ENCODE measurements at places on chromosomes 2 and 18.

DNA sequence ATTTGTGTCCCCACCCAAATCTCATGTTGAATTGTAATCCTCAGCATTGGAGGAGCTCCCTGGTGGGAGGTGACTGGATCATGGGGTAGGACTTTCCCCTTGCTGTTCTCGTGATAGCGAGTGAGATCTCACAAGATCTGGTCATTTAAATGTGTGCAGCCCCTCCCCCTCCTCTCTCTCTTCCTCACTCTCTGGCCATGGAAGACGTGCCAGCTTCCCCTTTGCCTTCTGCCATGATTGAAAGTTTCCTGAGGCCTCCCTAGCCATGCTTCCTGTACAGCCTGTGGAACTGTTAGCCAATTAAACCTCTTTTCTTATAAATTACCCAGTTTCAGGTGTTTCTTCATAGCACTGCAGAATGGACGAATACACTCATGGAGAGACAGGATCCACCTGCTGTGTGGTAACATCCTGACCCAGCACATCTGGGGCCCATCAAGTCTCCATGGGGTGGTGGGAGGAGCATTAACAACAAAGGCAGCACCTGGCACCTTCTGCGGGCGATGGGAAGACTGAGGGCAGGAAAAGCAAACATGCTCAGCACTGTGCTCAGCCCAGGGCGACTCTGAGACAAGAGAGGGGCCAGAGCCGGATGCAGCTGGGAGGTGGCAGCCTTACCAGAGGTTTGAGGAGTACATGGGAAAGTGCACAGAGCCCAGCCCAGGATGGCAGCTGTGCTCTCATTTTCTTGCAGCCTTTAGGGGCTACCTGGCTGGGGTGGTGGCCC is 16.2 kb upstream of the ALPP start:
- no peak for DNase-seq

DNA sequence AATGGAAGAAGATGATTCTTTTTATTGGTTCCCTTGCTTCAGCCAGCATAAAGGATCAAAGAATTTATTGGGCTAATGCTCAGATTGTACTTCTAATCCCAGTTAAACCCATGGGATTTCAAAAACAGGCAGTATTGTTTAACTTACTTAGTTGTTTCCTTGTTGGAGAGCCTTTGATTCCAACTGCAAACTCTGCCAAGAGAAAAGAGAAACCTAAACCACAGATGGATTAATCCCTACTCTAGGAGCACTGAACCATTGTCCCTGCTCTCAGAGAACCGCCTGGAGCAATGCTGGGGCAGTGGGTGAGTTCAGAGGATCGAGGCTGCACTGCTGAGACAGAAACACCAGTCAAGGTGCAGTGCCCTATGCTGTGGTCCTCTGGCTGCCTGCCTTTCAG is 44.9 kb upstream of the SIGLEC15 start:
- DNase-seq, result no peak

- DNase-seq, result no peak
These were observed 25.5 kb downstream of the GCG start for GRCh38 chr2:162126527-162126926.

DNA sequence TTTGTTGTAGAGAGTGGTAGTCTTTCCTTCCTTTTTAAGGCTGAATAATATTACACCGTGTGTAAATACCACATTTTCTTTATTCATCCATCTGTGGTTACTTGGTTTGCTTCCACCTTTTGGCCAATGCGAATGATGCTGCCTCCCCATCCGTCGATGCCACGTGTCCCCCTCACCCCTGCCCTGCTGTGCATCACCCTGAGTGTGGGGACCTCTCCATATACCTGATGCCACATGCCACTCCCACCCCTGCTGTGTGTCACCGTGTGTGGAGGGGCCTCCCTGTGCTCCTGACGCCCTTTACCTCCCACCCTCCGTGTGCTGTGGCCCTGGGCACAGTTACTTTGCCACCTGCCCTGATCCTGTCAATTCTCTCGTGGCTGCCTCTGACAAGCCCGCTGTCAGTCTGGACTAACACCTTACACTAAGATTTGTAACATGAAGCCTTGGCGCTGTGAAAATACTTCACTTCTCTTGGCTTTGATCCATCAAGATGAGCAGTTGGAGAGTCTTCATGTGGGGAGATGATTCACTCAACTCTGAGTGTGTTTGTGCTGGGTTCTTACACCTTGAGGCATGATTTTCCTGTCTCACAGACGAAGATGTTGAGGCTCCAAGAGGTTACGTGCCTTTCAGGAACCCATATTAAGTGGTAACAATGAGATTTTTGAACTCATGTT is 234.0 kb downstream of the ZNF407 start:
- DNase-seq, result no peak

GRCh38 chr18:52054324-52054723 is 285.7 kb upstream of the DCC start:
- no peak for DNase-seq

GRCh38 chr18:58805467-58806187 is 59.0 kb upstream of the ZNF532 start:
- no peak for DNase-seq

DNA sequence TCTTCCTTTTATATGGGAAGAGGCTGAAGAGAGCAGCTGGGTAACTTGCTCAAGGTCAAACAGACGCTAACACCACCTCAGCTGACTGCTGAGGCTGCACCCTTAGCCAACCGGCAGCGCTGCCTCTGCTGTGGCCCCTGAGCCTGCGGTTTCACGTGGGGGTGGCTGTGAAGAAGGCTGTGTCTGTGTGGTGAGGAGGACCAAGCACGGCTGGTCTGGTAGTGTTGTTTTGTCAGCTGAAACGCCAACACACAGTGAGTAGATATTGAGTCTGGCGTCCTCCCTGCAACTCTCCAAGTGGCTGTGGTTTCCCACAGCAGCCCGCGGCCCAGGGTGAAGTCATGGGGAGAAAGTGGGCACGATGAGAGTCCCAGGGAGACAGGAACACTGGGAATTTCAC is 69.6 kb downstream of the THNSL2 start:
- no peak for DNase-seq

DNA sequence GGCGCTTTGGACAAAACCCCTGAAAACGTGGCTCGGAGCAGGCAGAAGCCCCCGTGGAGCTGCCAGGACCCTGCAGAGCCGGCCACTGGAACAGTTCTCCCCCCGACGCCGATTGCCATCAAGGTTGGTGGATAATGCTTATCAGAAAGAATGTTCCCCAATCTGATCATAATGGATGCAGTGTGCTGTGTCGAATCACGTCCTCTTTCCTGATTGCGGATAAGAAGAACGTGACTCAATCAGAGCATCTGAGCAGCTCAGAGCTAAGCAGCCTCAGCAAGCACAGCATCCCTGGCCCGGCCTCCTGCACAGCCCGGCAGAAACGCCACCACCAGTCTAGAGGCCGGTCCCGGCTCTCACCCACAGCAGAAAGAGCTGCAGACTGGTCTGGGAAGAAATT is 488.0 kb downstream of the EIPR1 start:
- no peak for DNase-seq

DNA sequence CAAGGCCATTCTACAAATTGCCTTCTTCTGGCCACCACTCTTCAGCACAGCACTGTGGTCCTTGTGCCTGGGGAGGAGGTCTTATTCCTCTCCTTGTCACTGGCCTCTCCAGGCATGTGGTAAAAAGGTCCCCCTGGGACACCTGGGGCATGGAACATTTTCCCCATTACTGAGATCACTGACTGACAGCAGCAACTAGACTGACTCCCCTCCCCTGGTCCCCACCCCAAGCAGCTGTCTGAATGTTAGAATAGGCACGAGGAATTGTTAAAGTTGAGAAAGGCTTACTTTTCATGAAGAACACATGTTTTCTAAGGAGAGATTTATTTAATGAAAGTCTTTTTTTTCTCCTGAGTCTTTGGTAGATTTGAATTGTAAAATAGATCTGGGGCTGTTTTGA is 39.5 kb upstream of the RTN4 start:
- DNase-seq, result no peak

DNA sequence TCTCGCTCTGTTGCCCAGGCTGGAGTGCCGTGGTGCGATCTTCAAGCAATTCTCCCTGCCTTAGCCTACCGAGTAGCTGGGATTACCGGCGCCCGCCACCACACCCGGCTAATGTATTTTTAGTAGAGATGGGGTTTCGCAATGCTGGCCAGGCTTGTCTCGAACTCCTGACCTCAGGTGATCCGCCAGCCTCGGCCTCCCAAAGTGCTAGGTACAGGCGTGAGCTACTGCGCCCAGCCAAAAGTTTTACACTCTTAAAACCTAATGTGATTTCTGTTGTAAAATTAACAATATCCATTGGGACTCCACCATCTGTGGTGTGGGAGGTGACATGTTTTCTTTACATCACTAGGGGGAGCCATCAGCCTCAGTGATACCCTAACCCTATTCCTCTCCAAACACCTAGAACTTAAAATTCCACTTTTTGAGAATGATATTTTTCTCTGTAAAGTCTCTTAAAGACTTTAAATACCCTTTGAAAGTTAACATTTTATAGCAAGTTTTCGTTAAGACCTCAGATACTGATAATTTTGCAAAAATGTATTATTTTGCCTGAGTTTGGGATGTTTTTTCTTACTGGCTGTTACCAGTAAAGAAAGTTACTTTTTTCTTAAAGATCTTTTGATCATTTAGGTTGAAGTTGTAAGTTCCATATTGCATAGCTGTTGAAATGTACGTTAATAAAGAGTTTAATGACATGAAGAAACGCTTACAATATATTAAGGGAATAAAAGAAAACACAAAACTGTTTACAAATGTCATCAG is 11.6 kb upstream of the EIF2AK2 start:
- DNase-seq, result no peak

DNA sequence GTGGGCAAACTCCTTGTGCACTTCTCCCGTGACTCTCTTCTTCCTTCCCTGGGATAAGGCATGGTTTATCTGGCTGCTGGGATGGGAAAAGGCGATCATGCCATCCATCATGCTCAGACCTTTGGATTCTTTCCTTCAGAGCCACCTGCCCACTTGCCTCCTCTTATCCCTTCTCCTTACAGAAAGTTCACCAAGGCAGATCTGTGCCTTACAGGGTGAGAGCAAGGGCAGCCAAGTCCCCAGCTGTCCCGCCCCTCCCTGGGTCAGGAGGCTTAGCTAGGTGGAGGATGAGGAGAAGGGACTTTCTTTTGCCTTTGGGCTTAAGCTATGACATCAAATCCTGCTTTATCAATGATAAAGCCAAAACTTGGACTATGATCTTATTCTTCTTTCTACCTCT is 47.6 kb downstream of the KCNE4 start:
- no peak for DNase-seq

DNA sequence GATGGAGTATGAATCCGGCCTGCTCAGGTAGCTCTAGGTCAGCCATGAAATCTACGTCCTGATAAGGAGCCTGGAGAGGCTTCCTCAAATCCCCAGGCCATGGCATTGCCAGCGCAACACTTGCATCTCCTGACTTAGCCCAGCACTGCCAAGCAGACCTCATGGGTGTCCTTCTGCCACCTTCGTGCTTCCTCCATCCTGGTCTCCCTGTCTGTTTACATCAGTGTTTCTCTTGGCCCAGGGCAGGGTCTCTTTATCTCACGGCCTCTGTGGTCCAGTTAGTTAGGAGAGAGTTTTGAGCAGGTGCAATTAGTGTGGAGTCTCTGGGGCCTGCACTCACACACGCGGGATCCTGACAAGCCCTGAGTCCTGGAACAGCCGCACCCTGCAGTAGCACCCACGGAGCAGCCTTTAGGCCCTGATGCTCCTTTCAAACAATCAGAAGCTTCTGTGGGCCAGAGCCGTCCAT is 193.1 kb upstream of the ARL4C start:
- no peak for DNase-seq

- DNase-seq, result no peak
These were observed 36.0 kb downstream of the SERTAD2 start for GRCh38 chr2:64617631-64618151.

DNA sequence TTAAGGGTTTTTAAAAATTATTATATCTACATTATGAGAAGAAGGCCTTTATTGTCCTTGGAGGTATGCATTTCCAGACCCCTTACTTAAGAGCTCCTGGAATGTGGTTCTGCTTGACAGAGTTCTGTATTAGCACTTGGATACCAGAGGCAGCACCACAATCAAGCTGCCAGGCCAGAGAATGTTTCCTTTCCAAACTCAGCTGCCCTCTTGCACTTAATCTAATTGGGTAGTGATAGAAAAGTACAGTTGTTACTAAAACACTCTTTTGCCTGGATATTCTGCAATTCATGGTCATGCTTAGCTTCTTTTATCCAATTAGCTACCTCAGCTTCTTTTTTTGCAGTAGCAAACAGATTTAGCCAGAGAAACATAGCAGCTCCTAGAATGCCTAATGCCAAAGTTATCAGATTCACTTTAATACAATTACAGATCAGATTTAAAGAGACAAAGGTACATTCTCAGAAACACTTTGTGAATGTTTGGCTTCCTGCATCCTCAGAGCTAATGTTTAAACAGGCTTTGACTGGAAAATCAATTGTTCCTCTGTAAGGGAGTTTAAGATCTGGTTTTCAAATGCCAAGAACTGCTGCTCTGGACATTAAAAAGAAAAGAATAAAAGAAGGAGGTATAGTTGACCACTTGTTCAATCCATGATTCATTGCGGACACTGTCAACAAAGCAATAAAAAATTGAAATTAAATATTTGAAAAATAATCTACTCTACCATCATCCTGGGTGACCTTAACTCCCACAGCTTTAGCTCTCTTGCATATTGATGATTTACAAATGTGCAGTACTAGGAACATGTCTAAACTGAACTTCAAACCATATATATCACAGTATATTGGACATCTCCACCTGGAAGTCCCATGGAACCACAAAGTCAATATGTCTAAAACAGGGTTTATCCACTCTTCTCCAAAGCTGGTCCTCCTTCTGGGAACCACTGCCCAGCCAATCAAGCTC is 12.8 kb downstream of the NOSTRIN start:
- DNase-seq, result no peak

DNA sequence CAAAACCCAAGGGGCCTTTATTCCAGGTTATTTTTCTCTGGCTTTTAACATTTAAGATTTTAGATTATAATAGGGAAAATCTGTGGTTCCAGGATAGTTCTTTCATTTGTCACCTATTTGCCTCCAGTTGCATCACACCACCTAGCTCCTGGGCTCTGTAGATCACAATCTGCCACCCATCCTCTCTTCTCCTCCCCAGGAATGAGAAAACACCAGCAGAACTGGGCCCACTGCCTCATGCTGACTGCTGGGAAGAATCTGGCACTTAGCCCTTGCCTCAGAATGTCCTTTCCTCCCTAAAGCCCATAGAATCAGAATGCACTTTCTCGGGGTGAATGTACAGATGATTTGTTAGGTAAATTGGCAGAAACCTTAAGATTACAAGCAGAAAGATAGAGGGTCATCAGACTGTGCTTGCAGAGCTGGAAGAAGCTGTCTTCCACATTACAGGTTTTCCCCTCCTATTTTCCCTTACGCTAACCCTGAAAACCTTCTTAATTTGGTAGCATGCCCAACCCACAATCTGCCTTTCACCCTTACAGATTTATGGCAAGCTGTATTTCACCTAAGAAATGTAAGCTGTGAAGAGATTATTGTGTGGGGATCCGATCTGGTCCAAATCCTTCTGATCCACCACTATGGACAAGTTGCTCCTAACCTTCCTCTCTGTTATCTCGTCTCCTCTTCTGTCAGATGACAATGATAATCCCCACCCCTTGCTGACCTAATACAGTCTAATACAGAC is 72.6 kb downstream of the LRRC30 start:
- DNase-seq, result no peak

- DNase-seq, result no peak
These were observed 21.6 kb upstream of the TMEFF2 start for GRCh38 chr2:192216336-192216735.
